SJSA1 (cell line): ENCODE measurements at places on chromosomes 6 and 20.

GRCh38 chr20:25750220-25750764, 53.6 kb upstream of the ZNF337 start:
- DNase-seq, result no peak

- DNase-seq, result peak; percentile 12
These were observed 105.0 kb downstream of the FIG4 start for GRCh38 chr6:109795994-109796555.

DNA sequence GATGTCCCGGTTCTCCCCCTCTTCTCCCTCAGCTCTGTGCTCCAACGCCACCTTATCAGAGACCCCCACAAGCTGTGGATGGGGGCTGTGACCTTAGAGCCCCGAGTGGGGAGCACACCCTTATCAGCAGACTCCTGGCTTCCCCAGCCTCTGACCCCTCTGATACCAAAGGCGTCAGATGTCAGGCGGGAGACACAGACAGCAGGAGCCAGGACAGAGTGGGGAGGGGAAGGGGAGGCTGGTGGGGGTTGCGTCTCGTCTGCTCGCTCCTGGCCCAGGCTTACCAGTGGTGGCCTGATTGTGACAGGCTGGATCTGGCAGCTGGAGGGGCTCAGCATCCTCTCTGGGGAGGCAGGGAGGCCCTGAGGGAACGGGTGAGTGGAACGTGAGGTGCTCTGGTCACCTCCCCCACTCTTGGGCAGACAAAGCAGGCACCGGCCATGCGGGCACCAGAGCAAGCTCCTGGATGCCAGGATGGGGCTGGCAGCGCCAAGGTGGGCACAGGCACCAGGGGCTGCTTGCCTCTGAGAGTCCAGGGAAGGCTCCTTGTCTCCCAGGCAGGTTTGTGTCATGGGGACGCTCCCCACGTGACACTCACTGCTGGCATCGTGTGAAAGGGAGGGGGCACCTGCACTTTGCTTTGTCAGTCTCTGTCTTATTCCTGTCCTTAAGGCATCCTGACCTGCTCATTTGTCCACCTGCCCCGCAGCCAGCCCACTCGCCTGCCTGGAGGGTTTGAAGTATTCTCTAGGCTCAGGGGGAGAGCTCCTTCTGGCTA, 27.8 kb upstream of the GATA5 start:
- DNase-seq, result no peak

GRCh38 chr20:5189917-5190316, 63.1 kb downstream of the CDS2 start:
- no peak for DNase-seq

DNA sequence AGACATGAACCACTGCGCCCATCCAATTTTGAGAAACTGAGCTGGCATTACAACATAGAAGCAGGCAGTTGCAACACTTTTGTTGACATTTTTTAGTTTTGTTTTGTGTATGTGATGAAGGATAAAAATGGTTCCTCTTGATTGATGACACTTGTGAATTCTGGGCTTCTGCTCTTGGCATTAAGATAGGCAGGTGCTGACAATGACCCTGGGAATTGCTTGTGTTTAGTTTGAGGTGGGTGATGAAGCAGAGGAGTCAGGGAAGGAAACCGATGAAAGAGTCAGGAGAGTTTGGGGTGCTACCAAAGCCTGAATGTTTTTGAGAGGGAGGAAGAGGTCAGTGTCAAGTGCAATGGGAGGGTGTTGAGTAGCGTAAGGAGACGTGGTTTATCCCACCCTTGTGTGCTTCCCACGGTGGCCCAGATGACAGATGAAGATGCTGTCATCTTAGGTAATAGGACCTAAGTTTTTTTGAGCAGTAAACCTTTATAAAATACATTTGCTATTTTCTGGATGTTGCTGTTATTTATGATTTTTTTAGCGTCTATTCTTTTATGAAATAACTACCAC, 19.4 kb downstream of the CDS2 start:
- no peak for DNase-seq

DNA sequence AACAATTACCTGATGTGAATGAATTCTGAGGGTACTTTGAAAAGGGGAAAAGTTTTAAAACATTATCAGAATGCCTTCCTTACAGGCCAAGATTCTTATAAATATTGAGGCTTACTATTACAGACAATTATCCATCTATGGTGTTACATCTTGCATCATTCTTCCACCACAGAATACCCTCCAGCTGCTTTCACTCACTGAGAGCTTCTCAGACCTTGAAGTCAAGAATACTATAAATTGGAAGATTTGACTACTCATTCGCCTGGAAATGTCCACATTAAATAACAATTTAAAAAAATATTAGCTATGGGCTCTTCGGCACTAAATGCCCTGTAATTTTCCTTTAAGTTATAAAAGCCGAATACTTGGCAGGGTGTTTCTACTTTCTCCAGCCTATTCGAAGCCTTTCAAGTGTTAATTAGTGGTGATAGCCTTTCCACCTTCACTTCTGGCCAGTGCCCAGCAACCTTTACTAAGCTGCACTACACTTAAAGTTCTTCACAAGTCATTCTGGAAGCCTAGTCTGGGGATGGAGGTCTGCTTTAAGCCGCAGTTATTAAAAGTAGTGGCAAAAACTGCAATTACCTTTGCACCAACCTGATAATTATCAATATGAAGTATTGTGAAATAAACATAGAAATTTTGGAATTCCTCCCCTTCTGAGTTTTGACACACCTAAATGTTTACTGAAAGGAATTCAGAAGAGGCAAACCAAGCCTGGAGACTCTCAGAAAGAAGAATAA, 100.9 kb downstream of the BMP5 start:
- DNase-seq, result no peak

- no peak for DNase-seq
These were observed 15.2 kb downstream of the COX4I2 start for GRCh38 chr20:31652917-31653396.

DNA sequence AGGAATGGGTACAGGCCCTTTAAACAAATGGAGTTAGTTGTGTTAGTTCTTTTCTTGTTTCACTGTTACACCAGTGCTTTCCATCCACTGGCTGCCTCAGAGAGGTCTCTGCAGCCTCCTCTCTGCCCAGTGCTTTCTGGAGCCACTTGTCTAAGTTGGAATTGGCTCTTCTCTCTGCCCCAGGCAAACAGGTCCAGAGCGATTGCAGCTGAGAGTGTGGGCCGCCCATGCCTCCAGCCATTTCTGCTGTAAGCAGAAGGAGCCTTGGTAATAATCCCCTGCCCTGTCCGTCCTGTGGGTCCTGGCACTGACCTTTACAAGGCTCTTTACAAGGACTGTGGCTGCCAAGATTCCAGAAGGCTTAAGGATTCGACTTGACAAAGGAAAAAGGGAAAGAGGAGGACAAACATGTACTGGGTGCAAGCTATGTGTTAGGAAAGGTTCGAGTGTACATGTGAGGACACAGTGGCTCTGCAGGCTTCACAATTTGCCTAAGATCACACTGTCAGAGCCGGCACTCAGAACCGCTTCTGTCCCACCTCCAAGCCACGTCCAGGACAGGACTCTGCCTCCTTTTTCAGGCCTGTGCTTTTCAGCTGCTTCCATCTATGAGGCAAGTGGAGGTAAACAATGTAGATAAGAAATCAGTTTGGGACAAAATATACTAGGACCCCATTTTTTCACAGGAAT, 88.5 kb downstream of the POPDC3 start:
- DNase-seq, result no peak

DNA sequence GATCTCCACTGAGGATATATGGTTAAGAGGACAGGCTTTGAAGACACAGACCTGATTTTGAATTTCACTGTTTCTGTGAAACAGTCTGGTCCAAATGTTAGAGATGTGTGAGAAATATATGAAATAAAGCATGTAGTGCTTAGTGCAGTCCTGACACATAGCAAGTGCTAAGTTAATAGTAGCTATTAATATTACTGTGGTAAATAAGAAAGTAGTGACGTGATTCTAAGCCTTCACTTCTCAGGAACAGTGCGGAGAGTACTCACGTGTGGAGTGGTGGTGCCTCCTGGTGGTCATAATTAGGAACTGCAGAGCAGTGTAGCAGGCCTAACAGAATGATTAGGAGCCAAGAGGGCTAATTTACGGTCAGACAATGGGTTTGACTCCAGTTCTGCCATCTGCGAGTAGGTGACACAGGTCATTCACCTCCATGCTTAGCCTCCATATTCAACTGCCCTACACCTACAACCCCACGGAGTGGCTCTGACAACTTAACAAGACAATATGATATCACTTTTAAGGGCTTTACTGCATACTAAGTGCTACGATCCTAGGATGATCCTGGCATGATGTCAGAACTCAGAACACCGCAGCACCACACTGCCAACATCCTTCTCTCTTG, 106.2 kb downstream of the JPH2 start:
- DNase-seq, result peak; percentile 65
